Karpas-422 (cell line): ENCODE measurements at places on chromosomes 12 and 14. TPM values are rescaled to one million over a fixed set of nuclear protein-coding genes. Genes with fewer than 3 reads are reported as not detected.

Gene NTF3
- total RNA-seq: not detected in 2 replicates

Gene PLEKHD1
- 0.41 TPM in 1 of 2 replicates, not detected in the other for total RNA-seq

Gene AQP2
- 0.07 and 0.63 TPM in 2 replicates for total RNA-seq

DNA sequence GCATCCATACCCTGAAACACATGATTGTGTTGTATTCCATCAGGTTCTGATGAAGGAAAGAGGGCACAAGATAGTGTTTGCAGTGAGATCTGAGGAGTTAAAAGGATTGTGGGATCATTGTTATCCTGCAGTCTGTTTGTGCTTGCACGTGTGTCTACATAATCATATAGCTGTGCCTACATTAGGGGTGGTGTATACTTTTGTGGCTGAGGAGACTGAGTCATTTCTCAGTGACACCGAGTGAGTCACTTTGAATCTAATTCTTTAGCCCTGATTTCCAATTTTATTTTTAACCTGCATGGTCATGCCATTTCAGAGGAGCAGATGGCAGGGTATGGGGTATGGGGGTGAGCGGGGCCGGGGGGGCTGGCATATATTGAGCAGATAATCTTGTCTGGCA is 133.2 kb downstream of the ANO4 start:
- no peak for DNase-seq
- H3K36me3 ChIP-seq: no peaks in the 10 kb centered on the region
- no peak overlapping the region for H3K4me3 ChIP-seq

GRCh38 chr12:85457016-85457415 is 177.0 kb downstream of the ALX1 start:
- H3K36me3 ChIP-seq: no peaks in the 10 kb centered on the region
- H3K27ac ChIP-seq: no peak overlapping the region
- no peaks in the 10 kb centered on the region for H3K4me1 ChIP-seq
- no peak overlapping the region for H3K4me3 ChIP-seq
- H3K27me3 ChIP-seq: no peaks in the 10 kb centered on the region
- no peak for DNase-seq

- H3K4me1 ChIP-seq: no peaks in the 10 kb centered on the region
- no peaks in the 10 kb centered on the region for H3K27me3 ChIP-seq
- no peak for DNase-seq
- H3K27ac ChIP-seq: no peak overlapping the region
Measured at GRCh38 chr12:58105225-58106119, 164.1 kb downstream of the ATP23 start.

- H3K4me3 ChIP-seq: no peak overlapping the region
- H3K4me1 ChIP-seq: peaks cover 60% of the 10 kb centered on the region
- H3K36me3 ChIP-seq: peaks cover 29% of the 10 kb centered on the region
- H3K27me3 ChIP-seq: no peaks in the 10 kb centered on the region
Measured at GRCh38 chr14:20458031-20458789, 3.0 kb downstream of the PIP4P1 start.

Gene PROX2
- 2.3 and 2.6 TPM in 2 replicates for total RNA-seq

Gene LRP1-AS
- not detected in 2 replicates for total RNA-seq

DNA sequence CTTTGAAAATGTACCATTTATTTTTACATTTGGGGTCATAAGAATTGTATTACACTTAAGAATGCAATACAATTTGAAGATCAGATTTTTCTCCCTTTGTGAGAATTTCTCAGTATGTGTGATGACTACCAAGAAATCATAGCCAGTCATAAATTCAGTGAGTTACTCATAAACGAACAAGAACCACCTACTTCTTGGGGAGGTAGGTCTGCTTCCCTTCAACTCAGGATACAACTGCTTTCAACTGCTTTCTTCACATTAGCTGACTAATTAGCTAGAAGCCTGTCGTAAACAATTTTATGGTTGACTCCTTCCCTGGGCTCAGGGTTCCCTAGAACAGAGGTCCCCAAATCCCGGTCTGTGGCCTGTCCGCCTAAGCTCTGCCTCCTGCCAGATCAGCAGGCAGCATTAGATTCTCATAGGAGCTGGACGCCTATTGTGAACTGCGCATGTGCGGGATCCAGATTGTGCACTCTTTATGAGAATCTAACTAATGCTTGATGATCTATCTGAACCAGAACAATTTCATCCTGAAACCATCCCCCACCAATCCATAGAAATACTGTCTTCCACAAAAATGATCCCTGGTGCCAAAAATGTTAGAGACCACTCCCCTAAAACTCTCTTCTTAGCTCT is 3.7 kb downstream of the ANG start:
- H3K4me1 ChIP-seq: peaks cover under 1% of the 10 kb centered on the region
- H3K27me3 ChIP-seq: no peaks in the 10 kb centered on the region
- DNase-seq: no peak
- no peak overlapping the region for H3K4me3 ChIP-seq

DNA sequence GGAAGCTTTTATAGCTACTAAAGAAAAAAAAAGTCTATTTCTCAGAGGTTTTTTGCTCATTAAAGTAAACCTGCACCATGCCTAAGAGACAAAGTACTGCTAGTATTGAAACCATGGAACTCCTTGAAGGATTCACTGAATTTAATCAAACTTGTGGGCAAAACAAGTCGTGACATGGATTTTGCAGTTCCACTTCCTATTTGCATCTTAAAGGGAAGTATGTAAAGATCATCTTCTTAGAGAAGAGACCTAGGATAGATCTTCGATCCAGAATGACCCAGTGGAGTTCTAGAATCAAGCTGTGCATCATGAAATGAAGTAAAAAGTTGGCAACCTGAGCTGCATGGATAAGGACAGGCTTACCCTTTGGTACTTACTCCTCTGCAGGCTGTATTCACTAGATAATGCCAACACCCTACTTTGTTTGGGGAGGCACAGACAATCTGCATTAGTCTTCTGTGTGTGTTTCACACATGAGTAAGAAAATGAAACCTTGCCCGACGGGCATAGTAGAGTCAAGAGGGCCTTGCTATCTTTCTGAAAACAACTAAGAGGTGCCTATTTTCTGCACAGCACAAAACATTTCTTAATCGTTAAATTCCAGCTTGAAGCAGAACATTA is 1.9 kb downstream of the GNG2 start:
- peak; percentile 79 for DNase-seq
- H3K27ac ChIP-seq: peak overlapping the region; percentile 94
- peaks cover 11% of the 10 kb centered on the region; the same call in 1 of the 2 replicates for H3K36me3 ChIP-seq
- H3K27me3 ChIP-seq: no peaks in the 10 kb centered on the region
- H3K4me1 ChIP-seq: peaks cover 87% of the 10 kb centered on the region

Gene OTUB2
- total RNA-seq: not detected in 2 replicates

GRCh38 chr14:95229749-95230148 is 72.4 kb upstream of the DICER1 start:
- peak; percentile 67 for DNase-seq
- H3K27ac ChIP-seq: peak overlapping the region; percentile 97
- H3K4me1 ChIP-seq: peaks cover 96% of the 10 kb centered on the region
- H3K27me3 ChIP-seq: no peaks in the 10 kb centered on the region
- H3K36me3 ChIP-seq: no peaks in the 10 kb centered on the region

DNA sequence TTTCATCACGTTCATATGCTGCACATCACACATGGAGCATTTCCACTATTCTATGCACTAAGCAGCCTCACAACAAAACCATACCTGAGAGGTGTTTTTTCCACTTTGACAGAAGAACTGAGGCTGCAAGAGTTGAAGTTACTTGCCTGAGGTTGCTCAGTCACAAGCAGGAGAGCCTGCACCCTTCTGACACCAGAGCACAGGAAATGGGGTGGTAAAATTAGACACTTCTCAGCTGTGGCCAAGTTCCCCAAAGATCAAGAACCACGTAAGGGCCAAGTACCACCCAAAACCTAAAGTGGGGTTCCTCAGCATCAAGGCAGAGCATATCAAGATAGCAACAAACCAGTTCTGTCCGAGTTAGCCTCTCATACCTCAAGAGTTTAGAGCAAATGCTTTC is 185.8 kb downstream of the CAPZA3 start:
- H3K27me3 ChIP-seq: no peaks in the 10 kb centered on the region
- H3K4me1 ChIP-seq: no peaks in the 10 kb centered on the region
- no peak for DNase-seq
- H3K27ac ChIP-seq: no peak overlapping the region

DNA sequence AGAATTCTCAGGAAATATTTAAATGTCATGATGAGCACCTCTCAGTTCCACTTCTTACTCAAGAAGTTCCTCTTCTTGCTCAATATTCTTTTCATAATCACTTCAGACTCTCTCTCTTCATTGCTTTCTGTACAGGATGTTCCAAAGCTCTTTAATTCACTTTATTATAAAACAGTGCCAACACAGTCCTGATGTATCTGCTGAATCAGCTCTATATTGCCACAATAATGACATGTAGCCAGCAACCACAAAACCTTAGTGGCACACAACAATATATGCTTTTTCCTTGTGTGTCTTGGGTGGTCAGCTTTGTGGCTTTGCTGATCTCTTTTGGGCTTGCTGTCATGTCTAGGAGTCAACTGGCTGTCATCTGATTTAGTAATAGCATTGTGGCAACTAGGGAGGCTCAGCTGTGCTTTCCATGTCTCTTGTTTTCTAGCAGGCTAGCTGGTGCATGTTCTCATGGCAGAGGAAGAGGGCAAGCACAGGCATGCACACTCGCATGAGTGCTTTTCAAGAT is 52.8 kb upstream of the SLC2A13 start:
- no peaks in the 10 kb centered on the region for H3K27me3 ChIP-seq
- no peak overlapping the region for H3K4me3 ChIP-seq
- no peak for DNase-seq
- no peaks in the 10 kb centered on the region for H3K36me3 ChIP-seq
- H3K4me1 ChIP-seq: no peaks in the 10 kb centered on the region
- no peak overlapping the region for H3K27ac ChIP-seq
